ENCODE measurements at places on chromosomes 6 and 20. TPM values are rescaled to one million over a fixed set of nuclear protein-coding genes. Genes with fewer than 3 reads are reported as not detected.
A peak's percentile ranks its signal among the peaks of the same experiment; 100 is the strongest.

- peak; percentile 60 for DNase-seq
These were observed 2.1 kb downstream of the FOXP4 start for GRCh38 chr6:41548098-41548840.

The TFEB gene
- 1.6 TPM for total RNA-seq

The CYP39A1 gene
- total RNA-seq = not detected

DNA sequence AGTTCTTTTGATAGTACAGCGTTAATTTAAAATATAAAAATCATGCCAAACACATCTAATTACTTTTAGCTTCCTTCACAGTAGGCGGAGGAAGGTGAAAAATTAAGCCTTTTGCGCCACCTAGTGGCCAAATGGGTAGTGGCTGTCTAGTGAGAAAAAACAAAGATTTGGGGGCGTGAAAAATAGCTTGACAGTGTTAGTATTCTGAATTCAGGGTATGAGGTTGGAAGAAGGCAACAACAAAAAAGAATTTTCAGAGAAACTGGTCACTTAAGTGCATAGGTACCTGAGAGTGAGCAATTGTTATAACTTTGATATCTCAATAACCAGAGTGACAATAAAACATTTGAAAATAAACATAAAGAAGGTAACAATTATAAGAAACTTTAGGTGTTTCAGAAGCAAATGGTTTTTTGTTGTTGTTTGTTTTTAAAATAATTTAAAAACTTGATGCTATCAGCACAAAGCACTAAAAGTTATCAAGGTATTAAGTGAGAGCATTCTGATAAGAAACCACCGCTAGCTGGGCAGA is 14.3 kb downstream of the PSMB9 start:
- peak; percentile 42 for DNase-seq

- no peak for DNase-seq
These were observed 16.9 kb downstream of the FUT9 start for GRCh38 chr6:96032661-96033060.

DNA sequence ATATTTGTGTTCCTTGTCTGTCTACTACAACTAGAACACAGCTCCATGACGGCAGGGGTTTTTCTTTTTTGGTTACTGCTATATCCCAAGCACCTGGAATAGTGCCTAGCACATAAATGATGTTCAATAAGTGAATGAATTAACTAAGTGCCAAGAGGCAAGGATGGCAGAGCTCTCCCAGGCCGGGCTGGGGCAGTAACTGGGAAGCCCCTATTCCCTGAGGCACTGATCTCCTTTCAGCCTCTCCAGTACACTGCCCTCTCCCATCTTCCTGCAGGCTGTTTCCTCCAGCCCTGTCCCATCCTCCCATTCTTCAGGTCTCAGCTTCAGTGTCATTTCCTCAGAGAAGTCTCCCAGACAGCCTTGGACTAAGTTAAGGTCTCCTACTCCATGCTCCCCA is 29.0 kb upstream of the SPDEF start:
- DNase-seq = no peak

DNA sequence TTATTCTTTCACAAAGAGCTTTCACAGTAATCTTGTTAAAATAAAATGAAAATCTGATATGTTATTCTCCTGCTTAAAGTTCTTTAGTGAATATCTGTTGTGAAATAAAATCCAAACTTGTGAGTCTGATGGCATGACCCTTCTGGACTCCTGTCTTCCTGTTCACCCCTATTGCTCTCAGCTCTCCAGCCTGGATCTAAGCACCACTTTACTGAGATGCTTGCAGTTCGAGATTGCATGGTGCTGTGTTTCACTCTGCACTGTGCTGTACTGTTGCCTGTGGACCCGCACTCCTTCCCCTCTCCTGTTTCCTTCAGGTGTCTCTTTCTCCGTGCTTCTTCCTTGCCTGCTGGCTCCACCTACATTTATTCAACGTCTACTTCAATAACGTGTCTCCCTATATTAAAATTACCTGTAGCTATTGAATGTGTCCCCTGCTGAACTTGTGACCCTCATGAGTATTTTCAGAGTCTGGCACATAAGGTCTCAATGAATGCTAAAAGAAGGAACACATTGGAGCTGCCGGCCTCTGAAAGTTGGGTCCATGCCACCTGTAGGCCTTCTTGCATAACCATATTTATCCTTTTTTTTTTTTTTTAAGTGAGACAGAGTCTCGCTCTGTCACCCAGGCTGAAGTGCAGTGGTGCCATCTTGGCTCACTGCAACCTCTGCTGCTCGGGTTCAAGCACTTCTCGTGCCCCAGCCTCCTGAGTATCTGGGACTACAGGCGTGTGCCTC is 100.1 kb downstream of the ARID1B start:
- no peak for DNase-seq

All from H7 (cell line).